Activated CD4-positive, CD25-positive, alpha-beta regulatory T cell (primary cell): ENCODE measurements at places on chromosomes 16 and 17.

- DNase-seq: no peak
These were observed 16.7 kb downstream of the SOCS3 start for GRCh38 chr17:78343187-78343542.

- no peak for DNase-seq
These were observed 1.1 kb downstream of the DCUN1D3 start for GRCh38 chr16:20899071-20899470.

- no peak for DNase-seq
These were observed 30.4 kb upstream of the NFAT5 start for GRCh38 chr16:69535123-69536050.

DNA sequence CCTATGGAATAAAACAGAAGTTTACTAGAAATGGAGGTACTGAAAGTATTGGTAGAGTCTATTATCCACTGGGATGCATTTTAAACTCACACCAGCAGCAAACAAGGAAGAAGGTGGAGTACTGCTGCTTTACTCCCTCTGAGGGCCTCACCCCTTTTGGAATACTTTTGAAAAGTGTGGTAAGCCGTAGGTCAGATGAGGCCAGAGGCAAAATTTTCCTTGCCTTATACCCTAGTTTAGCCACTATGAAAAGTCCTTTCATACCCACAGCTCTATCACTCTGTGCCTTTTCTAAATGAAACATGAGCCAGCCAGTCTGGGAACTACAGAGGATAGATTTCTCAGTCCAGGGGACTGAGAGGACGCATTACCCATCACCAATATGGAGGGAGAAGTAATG, 14.0 kb downstream of the GDE1 start:
- no peak for DNase-seq

- DNase-seq: no peak
These were observed 17.7 kb upstream of the CDH15 start for GRCh38 chr16:89153848-89154271.
